ENCODE measurements at places on chromosomes 1 and 21.

GRCh38 chr1:36964830-36965229, 69.5 kb downstream of the GRIK3 start:
- no peak for DNase-seq

DNA sequence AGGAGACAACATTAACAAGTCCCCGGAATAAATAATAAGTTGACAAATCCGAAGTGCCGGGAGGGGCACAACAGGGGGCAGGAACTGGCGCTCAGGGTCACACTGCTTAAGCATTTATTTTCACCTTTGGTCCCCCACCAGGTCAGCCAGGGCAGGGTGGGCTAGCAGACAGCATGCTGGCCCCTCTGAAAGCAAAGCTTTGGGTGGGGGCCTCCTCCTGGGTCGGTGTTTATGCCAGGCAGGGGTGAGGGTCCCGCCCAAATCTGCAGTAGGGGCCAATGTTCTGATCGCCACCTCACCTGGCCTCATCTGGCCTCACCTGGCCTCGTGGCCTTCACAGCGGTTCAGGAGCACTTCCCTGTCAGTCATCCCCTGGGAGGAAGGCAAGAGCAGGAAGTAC, 8.2 kb upstream of the FAM131C start:
- DNase-seq, result no peak

- no peak for DNase-seq
These were observed 164.6 kb downstream of the ACTL8 start for GRCh38 chr1:17919525-17920439.

DNA sequence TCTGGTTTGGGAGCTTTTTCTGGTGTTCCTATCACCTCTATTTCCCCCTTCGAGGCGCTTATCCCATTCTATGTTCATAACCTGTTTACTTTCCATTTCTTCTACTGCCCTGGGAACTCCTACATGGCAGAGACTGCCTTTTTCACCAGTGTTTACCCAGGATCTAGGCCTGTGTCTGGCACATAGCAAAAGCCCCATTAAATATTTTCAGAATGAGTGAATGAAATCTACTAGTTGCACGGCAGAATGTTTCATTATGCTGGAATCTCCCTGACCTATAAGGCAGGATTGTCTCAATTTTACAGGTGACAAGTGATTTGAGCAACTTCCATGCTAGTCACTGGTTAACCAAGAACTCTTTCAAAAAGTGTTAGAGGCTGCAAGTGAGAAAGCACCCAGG, 70.1 kb downstream of the PGM1 start:
- no peak for DNase-seq

GRCh38 chr1:27879374-27880082, 7.2 kb downstream of the THEMIS2 start:
- no peak for DNase-seq

DNA sequence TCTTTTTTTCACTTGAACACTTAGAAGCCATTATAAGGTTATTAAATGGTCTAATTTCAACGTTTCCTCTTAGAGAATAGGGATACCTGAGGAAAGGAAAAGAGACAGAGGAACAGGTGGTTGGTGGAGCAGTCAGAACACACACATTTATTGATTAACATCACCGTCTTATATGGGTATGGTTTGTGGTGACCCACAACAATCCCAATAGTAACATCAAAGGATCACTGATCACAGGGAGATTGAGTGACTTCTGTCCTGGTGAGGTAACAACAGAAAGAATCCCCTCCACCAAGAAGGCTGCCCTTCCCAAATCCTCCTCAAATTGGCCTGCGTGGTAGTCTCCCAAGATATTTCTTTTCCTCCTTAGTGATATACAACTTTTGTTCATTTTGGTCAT, 474.0 kb downstream of the PLPP3 start:
- no peak for DNase-seq

Data from stimulated activated CD4-positive, alpha-beta T cell treated with anti-CD3 and anti-CD28 coated beads, Interleukin-15, amount 100 ng/mL, for 48 hours (primary cell).